SK-MEL-5 (cell line): ENCODE measurements at places on chromosomes 1 and 21. TPM values are rescaled to one million over a fixed set of nuclear protein-coding genes. Genes with fewer than 3 reads are reported as not detected.

Gene ABL2
- 61.3 and 63.2 TPM in 2 replicates for total RNA-seq

Gene TIMM17A
- 112 and 114 TPM in 2 replicates for total RNA-seq

GRCh38 chr1:228471154-228471761 lies 15.9 kb upstream of the RNF187 start:
- DNase-seq: no peak

GRCh38 chr1:221689138-221689537 lies 52.8 kb downstream of the DUSP10 start:
- no peak for DNase-seq

DNA sequence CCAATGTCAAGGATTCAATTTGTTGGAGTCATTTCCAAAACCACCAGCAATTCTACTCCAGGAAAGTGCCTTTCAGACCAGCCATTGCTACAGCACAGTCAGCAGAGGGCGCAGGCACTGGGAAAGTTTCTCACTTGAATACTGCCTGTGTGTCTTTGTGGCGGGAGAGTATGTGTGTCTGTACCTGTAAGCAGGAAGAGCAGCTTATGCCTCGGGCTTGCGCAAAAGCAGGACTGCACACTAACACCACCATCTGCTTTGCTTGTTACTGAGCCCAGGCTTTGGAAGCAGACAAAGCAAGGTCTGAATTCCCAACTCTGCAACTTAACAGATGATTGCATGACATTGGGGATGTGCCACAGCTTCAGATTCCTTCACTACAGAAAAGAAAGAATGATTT lies 7.0 kb upstream of the CTSE start:
- DNase-seq: peak; percentile 84

GRCh38 chr1:109025694-109026093 lies 16.2 kb downstream of the WDR47 start:
- DNase-seq: no peak

DNA sequence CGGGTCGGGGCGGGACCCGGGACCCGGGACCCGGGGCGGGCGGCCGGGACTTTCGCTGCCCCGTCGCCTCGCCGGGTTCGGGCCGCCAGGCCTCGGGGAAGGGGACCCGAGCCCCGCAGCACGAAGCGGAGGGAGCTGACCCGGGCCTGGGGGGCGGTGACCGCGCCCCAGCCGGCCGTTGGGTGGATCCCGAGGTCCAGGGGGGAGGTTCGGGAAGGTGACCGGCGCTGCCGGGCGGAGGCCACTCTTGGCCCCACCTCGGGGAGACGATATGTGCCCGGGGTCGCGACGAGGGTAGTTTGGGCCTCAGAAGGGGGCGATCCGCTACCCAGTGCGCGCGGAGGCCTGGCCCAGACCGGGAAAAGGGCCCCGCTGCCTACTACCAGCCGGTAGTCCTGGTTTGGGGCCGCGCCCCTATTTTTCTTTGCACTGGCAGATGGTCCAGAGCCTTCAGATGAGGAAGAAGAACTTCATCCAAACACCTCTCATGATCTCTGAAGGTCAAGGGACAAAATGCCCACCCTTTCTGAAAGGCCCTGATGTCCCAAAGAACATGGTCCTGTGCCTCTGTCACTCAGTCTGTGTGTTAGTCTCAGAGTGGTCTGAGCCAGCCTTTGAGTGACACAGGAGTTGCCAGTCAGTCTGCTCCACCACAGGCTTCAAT lies 766 bp downstream of the AGO4 start:
- DNase-seq: no peak

- peak; percentile 57 for DNase-seq
Measured at GRCh38 chr1:116375148-116375886, 2.3 kb downstream of the ATP1A1 start.

- DNase-seq: no peak
Measured at GRCh38 chr1:44407430-44408211, 2.6 kb downstream of the RNF220 start.

- no peak for DNase-seq
Measured at GRCh38 chr21:41054018-41054578, 113.9 kb upstream of the BACE2 start.

- DNase-seq: no peak
Measured at GRCh38 chr1:107250169-107250568, 109.3 kb downstream of the NTNG1 start.

DNA sequence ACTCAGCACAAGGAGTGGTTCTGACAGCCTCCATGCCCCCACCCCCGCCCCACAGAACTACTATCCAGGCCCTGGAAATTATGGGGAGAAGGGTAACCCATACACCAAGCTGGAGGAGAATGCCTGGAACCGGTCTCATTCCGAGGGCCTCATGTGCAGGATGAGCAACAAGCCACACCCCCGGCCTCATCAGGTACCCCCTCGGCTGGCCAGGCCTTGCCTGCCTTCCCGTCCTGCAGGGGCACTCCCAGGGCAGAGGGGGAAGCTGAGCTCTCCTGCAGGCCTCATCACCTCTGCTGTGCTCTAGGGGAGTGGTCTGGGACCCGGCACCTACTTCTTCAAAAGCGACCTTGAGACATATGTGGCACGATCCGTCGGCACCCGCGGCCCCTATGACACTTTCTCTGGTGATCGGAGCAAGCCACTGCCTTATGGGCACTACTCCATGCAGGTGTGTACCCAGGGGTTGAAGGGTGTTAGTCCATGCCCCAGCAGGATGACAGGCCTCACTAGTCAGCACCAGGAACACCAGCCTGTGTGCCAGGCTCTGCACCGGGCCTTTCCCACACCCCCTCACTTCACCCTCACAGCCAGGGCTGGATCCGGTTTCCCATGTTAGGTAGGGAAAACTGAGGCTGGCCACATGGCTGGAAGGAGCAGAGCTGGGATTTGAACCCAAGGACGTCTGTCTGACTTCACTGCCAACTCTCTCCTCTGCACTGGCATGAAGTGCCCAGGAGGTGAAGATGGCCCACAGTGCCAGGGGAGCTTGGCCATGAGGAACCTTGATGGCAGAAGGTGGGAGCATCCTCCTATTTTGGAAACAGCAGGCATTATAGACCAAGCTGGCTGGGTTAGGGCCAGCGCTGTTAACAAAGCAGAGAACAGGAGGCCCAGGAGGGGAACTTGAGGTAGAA lies 10.9 kb upstream of the TTC22 start:
- no peak for DNase-seq

- DNase-seq: no peak
Measured at GRCh38 chr1:231410036-231410612, 12.0 kb downstream of the EGLN1 start.
